ENCODE measurements at places on chromosomes 4 and X. TPM values are rescaled to one million over a fixed set of nuclear protein-coding genes. Genes with fewer than 3 reads are reported as not detected.

HMGB3 gene
- polyA plus RNA-seq, result 1.3 TPM

SCLT1 gene
- polyA plus RNA-seq, result 5.8 TPM

TKTL2 gene
- not detected for polyA plus RNA-seq

BGN gene
- polyA plus RNA-seq, result not detected

SRPX gene
- 0.21 TPM for polyA plus RNA-seq

APBB2 gene
- polyA plus RNA-seq, result not detected

SYNPO2 gene
- 0.34 TPM for polyA plus RNA-seq

POU3F4 gene
- not detected for polyA plus RNA-seq

MAGEA1 gene
- polyA plus RNA-seq, result not detected

ZAR1 gene
- not detected for polyA plus RNA-seq

ADH1C gene
- not detected for polyA plus RNA-seq

BANK1 gene
- polyA plus RNA-seq, result 0.11 TPM
